Suppressor macrophage (primary cell): ENCODE measurements at places on chromosomes 5 and 9.

DNA sequence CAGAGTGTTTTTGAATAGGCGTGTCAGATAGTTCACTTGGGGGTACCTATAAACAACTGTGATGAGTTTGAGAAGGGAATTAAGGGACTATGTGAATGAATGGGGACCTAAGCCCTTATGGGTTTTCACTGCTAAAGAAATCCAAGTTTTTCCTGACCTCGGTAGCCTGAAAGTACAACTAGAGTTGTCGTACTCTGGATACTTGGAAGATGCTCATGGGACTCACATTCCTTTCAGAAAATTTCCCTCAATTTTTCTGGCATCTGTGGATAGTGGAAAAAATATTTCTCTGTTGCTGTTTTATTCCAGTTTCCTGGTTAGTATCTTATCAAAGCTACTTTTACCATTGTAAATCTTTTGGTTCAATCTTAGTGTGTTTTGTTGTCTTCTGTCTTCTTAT, 1112.3 kb upstream of the SEMA6A start:
- no peak for DNase-seq

GRCh38 chr5:132363431-132364112, 5.9 kb upstream of the SLC22A5 start:
- DNase-seq, result peak; percentile 47

DNA sequence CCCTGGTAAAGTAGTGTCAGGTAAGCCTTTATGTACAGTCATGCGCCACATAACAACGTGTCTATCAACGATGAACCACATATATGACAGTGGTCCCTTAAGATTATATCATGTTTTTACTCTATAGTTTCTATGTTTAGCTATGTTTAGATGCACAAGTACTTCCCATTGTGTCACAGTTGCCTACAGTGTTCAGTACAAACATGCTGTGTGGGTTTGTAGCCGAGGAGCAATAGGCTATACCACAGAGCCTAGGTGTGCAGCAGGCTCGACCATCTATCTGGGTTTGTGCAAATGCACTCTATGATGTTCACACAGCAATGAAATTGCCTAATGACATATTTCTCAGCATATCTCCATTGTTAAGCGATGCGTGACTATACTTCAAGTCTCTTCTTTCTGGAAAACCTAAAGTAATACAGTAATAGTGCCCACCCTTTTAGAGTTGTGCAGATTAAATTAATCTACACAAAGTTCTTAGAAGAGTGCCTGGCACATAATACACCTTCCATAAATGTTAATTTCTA, 295.9 kb downstream of the ARHGAP26 start:
- DNase-seq, result no peak

DNA sequence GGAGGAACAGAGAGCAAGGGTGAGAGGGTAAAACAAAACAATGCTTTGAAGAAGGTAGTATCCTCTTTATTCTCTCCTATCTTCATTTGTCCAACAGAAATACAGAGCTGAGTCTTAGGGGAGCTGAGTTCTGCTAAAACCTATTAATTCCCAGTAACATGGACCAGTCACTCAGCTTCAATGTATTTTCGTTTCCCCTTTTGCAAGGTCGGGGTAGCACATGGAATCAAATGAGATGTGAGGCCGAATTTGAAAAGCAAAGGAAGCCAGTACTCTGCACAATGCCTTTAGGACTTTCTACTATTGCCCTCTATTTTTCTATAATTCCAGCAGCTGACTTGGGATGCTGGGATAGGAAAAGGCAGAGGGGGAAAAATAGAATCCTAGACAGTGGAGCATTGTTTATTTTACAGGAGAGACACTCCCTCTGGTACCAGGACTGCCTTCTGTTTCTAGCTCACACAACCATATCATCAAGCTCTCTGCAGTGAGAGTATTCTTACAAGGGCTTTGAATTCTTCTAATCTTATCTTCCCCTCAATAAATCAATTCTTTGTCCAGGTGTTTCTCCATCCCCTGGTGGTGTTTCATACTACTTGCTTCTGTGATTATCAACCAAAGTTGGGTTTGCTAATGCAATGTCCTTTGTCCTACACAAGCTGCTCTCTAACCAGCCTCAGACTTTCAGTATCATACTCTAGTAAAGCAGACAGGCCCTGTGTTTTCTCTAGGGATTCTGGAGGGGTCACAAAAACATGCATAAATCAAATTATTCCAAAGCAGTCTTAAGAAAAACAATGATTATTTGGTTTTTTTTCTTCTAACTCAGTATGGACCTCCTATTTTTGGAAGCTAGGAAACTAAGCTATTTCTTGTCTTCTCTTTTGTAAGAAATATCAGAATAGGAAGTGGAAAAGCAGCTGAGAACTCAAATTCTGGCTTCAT, 341.5 kb downstream of the OSTF1 start:
- no peak for DNase-seq

DNA sequence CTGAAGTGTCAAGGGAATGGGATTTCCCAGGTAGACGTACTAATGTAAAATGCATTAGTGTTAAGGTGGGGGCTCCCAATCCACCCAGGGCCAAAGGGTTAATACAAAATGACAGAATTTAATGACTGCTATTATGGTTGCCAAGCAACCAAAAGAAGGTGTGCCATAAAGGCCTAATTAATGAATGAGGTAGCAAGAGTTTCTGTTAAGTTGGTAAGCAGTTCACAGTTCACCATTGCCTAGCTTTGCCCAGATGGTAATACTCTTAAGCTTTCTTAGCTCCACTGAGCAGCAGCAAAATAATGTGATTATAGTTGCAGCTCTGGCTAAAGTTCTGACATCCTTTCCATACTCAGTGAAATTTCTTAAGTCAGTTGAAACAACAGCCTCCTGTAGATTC, 211.7 kb downstream of the DENND1A start:
- DNase-seq, result no peak

- DNase-seq, result peak; percentile 70
Observed at GRCh38 chr5:157502143-157502647, 42.2 kb downstream of the NIPAL4 start.
